ENCODE measurements at places on chromosomes 11 and 22. TPM values are rescaled to one million over a fixed set of nuclear protein-coding genes. Genes with fewer than 3 reads are reported as not detected.
A peak's percentile ranks its signal among the peaks of the same experiment; 100 is the strongest.

DNA sequence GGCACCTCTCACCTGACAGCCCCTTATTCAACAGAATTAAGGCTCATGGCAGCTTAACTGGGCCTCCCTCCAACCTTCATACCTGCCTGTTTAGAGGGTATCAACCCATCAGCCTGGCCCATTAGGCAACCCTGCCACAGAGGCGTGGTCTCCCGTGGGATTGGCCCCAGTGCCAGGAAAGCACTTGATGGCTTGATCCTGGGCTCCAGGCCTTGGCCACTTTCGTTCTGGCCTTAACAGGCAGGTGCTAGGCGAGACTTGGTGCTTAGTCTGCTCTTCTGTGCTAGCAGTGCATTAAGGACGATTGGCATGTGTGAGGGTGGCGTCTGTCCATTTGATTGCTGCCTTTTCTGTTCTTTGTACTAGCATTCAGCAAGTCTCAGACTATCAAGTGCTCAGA lies 75.2 kb downstream of the CABIN1 start:
- no peak for DNase-seq

DNA sequence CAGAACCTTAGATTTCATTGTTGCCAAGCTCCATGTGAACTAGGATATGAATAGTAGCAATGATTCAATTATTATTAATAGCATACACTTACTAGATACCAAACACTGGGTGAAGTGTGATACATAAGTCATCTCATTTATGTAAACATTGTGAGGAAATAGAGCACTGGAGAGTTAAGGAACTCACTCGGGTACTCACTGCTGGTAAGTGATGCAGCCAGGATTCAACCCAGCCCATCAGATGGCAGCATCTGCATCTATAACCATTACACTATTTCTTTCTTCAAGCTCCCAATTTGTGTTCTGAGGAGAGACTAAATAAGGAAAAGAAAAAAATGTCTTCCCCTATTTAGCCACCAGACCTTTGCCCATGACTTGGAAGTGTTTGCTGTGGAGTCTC lies 10.2 kb upstream of the ALG8 start:
- DNase-seq = peak; percentile 29

- no peak for DNase-seq
These were observed 35.3 kb downstream of the BRSK2 start for GRCh38 chr11:1425006-1425405.

PGA5 gene
- 18.1 TPM for total RNA-seq

DNA sequence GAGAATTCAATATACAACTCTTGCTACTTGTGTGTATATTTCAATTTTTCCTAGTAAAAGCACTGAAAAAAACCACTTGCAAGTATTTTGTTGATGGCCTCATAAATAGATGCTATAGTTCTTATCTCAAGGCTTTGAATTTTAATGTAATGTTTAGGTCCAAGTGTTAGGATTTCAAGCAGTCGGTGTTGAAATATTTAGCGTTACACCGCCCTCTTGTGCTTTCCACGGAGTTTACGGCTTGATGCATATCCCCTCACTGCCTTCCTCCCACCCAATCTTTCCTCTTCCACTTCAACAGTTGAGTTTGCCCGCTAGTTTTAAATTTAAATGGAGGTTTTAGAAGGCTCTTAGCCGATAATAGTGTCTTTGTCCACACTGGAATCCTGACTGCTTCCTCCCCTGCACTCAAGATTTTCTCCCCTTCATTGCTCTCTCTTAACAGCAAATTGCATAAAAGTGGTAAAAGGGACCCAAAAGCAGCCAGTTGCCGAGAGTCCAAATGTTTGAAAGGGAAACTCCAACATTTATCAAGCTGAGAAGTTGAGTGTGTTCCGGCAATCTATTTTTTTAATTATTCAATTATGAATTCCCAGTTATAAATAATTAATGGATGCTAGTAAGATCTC lies 25.9 kb upstream of the HTATIP2 start:
- DNase-seq = peak; percentile 41

DNA sequence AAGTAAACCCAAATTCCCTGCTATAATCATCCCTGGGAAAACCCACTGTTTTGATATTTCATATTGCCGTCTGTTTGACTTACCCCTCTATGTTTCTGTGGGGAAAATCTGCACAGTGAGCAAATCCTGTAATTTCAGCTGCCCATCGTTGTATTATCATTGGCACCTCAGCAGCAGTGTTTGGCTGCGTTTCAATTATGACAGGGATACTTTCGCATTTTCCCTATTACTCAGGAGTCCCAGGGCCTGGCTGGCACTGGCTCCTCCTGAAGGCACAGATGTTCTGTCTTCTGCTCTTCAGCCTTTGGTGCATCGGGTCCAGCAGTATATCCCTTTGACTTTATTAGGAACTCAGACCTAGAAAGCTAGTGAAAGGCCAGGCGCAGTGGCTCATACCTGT lies 12.2 kb upstream of the MMP12 start:
- peak; percentile 60 for DNase-seq

- no peak for DNase-seq
These were observed at the start of gene OR10G7 for GRCh38 chr11:124041254-124041653. Gene OR10G7, minus strand, starts transcription at chr11:124041325. Its CDS starts 2,324 bp downstream, at chr11:124039001.
